ENCODE measurements at places on chromosomes 1 and 21. TPM values are rescaled to one million over a fixed set of nuclear protein-coding genes. Genes with fewer than 3 reads are reported as not detected.

Gene BTBD19
- total RNA-seq = not detected

Gene FMN2
- 35.4 TPM for total RNA-seq

Gene GOLT1A
- total RNA-seq = not detected

Gene RHEX
- not detected for total RNA-seq

Gene GPR157
- 5.4 TPM for total RNA-seq

Gene MAP3K21
- 2.3 TPM for total RNA-seq

Gene OR2AK2
- not detected for total RNA-seq

DNA sequence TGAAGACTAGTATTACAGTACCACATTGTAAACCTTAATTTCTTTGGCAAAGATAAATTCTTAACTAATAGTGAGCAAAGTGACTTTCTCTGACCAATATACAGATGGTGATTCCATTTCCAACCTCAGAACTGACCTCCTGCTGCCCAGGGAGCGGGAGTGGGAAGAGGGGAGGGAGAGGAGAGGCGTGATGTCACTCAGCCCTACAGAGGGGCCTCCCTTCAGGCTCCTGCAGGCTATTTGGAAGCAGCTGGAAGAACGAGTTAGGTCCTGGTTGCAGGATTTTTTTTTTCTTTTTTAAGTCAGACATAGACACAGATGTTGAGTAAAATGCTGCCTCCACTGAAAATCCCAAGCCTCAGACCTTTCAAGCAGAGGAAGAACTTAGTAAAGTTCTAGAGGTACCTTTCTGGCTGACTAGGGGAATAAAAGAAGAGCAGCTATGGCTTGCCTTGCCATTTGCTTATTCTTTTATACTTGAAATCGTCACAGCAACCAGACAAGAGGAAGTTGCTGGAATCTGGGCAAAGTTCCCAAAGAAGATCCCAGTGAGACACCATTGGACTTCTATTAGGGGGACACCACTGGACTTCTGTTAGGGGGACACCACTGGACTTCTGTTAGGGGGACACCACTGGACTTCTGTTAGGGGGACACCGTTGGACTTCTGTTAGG is 54.5 kb downstream of the EXO1 start:
- DNase-seq = no peak

DNA sequence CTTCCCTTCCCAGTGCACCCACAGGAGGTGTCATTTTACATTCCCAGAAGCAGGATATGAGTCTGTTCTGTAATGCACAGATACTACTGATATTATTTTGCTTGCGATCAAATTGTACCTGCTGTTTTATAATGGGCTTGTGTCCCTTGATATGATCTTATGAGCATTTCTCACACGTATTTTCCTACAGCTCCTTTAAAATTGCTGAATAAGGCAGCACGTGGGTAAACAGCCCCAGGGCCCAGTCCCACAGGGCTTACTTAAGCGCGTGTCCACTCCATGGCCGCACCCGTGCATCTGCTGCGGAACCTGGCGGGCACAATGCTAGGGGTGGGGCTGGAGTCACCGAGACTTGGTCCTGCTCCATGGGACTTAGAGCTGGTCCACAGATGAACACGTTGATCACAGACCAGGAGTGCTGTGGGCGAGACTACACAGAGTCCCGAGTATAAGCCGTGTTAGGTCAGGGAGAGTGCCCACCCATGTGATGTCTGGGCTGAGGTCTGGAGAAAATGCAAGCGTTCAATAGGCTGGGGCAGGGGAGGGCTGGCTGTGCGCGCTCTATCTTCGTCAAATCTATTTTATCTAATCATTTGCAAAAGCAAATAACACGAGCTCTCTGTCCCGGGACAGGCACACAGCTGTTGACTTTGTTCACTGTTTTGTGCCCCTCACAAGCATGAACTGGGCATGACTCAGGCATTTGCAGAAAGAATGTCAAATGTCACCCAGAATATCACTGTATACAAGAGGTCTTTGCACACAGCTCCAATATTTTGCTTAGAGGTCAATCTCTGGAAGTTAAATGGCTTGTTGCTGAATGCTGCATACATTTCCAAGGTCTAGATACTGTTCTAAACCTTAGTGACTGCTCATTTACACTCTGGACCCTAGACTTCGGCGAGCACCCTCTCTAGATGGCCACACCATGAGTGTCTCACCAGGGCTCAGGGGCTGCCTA is 119.3 kb downstream of the CRYAA start:
- DNase-seq = peak; percentile 52

GRCh38 chr1:7402548-7402850 is 368.6 kb upstream of the VAMP3 start:
- no peak for DNase-seq

DNA sequence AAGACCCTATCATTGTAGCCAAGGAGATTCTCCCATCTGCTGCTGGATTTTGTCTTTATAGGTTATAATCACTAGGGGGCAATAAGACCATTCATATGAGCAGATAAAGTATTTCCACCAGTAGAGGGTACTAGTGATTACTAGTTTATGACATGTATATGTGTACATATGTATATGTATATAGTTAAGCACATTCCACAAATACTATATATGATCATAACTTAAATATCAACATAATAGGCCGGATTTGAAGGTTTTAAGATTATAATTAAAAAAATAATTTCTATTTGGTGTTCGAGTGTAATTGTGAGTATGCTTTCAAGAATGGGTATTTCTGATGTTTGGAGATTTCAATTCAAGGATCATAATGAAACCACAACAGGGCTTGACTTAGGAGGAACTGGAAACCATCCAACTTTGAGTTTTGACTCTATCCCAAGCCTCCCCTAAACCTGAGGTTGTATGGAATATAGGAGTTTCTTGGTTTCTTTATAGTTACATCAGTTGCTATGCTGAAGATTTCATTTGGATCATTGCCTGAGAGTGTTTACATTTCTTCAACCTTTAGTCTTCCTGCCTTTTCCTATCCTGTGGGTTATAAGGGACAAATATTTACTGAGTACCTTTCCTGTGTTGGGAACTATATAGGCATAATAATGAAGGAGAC is 16.9 kb downstream of the TCEANC2 start:
- peak; percentile 72 for DNase-seq

- no peak for DNase-seq
Observed at GRCh38 chr1:18018366-18018765, 89.2 kb upstream of the IGSF21 start.

GRCh38 chr1:26789931-26790330 is 2.2 kb downstream of the PIGV start:
- no peak for DNase-seq
